Glutamatergic neuron (in vitro differentiated cells): ENCODE measurements at places on chromosomes 2 and 18. TPM values are rescaled to one million over a fixed set of nuclear protein-coding genes. Genes with fewer than 3 reads are reported as not detected.

GRCh38 chr2:134039912-134040581 is 213.8 kb upstream of the MGAT5 start:
- H3K27ac ChIP-seq = no peak overlapping the region
- H3K36me3 ChIP-seq = peaks cover 22% of the 10 kb centered on the region
- peaks cover 4% of the 10 kb centered on the region for H3K27me3 ChIP-seq
- no peak for DNase-seq

DNA sequence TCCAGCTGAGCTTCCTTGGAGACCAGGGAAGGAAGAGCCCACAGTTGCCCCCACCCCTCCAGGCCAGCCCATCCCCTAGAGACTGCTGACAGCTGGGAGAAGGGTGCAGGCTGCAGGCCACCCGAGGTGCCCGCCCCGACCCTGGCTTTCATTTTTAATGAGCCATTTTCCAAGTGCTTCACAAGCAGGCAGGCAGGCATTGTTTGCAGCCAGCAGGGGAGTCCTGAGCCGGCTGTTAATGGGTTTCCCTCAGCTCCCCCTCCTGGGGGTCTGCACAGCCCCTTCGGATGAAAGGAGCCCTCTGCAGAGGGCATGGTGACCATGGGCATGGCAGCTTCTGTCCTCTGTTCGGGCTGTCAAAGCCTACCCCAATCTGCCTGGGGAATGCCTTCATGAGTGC is 94.5 kb downstream of the ZBTB7C start:
- H3K27me3 ChIP-seq = peaks cover 11% of the 10 kb centered on the region
- H3K4me1 ChIP-seq = peaks cover 36% of the 10 kb centered on the region
- no peak overlapping the region for H3K4me3 ChIP-seq

DNA sequence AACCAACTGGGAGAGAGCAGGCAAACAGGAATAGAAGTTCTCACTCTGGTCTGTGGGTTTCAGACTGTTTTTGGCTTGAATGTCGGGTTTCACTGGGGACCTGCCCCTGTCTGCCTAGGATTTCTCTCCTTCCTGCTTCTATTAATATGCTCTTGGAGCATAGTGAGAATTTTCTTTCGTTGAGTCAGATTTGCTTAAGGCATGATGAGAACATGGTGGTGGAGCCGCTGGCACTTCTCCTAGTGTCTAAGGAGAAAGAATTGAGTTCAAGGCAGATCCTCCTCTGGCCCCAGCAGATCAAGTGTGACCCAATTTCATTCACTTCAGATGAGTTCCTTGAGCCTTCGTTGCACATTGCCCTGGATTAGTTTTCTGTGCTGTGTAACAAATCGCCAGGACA is 103.9 kb upstream of the HS6ST1 start:
- no peak for DNase-seq
- H3K36me3 ChIP-seq = peaks cover 26% of the 10 kb centered on the region
- H3K27me3 ChIP-seq = peaks cover 13% of the 10 kb centered on the region
- H3K4me1 ChIP-seq = peaks cover 22% of the 10 kb centered on the region
- no peak overlapping the region for H3K27ac ChIP-seq

- peaks cover 17% of the 10 kb centered on the region for H3K4me1 ChIP-seq
- peaks cover 6% of the 10 kb centered on the region for H3K27me3 ChIP-seq
- H3K36me3 ChIP-seq = peaks cover 6% of the 10 kb centered on the region
- no peak for DNase-seq
Measured at GRCh38 chr2:23354554-23354953, 30.4 kb upstream of the KLHL29 start.

LIPG gene
- total RNA-seq = 10.2 TPM

GRCh38 chr2:135786823-135787222 is 45.2 kb downstream of the UBXN4 start:
- no peak for DNase-seq
- H3K36me3 ChIP-seq = peaks cover 21% of the 10 kb centered on the region
- no peak overlapping the region for H3K4me3 ChIP-seq
- no peak overlapping the region for H3K27ac ChIP-seq
- peaks cover 6% of the 10 kb centered on the region for H3K27me3 ChIP-seq

DNA sequence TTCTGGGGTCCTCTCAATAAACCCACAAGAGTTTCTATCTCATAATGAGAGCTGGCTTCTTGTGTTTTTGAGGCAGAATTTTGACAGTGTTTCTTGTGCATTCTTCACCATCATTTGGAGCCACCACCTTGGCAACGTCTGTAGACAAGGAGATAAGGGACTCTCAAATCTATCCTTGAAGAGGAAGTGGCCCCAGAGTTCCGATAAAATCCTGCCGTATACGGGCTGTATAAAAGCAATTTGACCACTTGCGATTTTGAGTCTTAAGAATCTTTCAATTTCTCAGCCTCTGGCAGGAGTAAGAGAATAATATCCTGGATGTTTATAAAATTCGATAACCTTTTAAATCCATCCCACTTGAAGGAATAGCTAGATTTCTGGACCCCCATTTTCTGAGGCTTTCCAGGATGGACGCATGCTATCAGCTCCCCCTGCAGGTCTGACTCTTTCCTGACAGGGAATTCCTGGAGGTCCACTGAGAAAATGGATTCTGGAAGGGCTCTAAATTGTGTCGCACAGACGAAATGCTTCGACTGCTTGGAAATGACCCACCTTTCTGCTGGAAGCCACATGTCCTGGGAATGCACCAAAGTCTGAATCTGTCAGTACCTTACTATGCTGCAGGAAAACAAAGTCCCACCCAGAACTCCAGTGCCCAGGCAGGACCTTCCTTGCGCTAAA is 54.1 kb downstream of the E2F6 start:
- no peaks in the 10 kb centered on the region for H3K27me3 ChIP-seq
- H3K36me3 ChIP-seq = no peaks in the 10 kb centered on the region
- H3K4me1 ChIP-seq = peaks cover 11% of the 10 kb centered on the region
- no peak overlapping the region for H3K4me3 ChIP-seq
